Activated B cell treated with CpG ODN at 0.5 μM for 24 hours (primary cell): ENCODE measurements at places on chromosomes 7 and 10. TPM values are rescaled to one million over a fixed set of nuclear protein-coding genes. Genes with fewer than 3 reads are reported as not detected.

Gene ADCYAP1R1
- not detected in 2 replicates for total RNA-seq

Gene H2BK1
- total RNA-seq = 0.76 and 1.8 TPM in 2 replicates

- no peaks in the 10 kb centered on the region for H3K4me1 ChIP-seq
- no peaks in the 10 kb centered on the region for H3K36me3 ChIP-seq
- no peaks in the 10 kb centered on the region for H3K27me3 ChIP-seq
Observed at GRCh38 chr10:44249490-44249889, 135.4 kb downstream of the CXCL12 start.

DNA sequence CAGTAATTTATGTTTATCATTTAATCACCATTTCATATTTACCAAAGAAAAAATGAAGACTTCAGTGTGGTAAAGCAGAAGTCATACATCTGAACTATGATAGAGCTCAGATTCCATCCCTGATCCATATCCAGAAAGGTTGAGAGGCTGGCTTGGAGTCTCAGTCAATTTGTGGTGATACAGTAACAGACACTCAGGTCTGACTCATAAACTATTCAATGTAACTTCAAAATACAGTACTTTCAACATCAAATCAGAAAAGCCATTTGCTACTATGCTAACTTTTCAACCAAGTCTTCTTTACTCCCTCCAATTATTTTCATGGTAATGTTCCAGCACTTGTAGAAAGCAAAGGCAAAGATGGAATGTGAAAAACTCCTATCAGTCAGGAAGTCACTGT, 190.4 kb downstream of the HDAC9 start:
- no peaks in the 10 kb centered on the region for H3K27me3 ChIP-seq
- peaks cover 15% of the 10 kb centered on the region for H3K36me3 ChIP-seq
- H3K4me1 ChIP-seq = peaks cover under 1% of the 10 kb centered on the region
- no peak overlapping the region for H3K4me3 ChIP-seq
- H3K27ac ChIP-seq = no peak overlapping the region

Gene C10orf90
- total RNA-seq = not detected in 2 replicates

DNA sequence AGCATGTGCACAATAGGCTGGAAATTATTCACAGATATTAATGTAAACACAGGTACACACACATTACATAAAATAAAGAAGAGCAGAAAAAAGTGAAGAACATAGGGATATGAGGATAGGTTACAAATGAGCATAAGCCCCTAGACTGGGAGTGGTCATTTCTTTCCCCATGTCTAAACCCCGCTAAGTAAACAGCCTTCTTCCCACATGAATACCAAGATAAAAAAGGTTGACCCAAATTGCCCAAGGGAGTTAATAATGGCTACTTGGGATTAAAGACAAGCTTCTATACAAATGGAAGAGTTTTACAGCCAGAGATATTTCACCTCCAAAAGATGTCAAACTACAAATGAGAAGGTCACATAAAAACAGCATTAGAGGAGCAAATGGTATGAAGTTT, 527.1 kb upstream of the CELF2 start:
- no peak overlapping the region for H3K27ac ChIP-seq
- no peaks in the 10 kb centered on the region for H3K4me1 ChIP-seq
- no peaks in the 10 kb centered on the region for H3K36me3 ChIP-seq
- H3K4me3 ChIP-seq = no peak overlapping the region
- no peak for DNase-seq

Gene MLXIPL
- total RNA-seq = not detected in 2 replicates

DNA sequence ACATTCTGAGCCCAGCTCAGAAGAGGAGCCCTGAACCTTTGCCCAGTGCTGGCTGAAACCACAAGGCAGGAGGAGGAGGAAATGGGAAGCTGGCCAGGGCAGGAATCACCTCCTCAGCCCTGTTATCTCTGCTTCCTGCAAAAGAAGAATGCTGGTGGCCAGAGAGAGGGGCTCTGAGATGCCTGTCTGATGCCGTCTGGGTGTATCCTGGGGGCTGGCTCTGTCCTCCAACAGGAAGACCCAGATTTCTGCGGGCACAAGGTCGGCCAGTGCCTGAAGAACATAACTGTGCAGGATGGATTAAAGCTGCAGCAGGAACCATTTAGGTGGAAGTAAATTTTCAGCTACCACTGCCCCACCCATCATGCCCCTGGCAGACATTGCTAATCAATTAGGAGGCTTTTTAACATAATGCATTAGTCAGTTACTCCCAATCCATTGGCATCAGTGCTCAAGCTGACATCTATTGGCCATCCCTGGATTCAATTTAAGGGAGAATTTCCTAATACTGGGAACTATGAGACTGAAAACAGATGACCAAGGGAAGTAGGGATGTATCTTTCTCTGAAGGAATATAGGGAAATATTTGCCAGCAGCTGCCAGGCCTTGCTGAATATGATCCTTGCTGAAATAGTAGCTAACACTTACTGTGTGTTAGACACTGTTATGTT, 67.7 kb downstream of the COL13A1 start:
- peaks cover 4% of the 10 kb centered on the region for H3K27me3 ChIP-seq
- no peaks in the 10 kb centered on the region for H3K4me1 ChIP-seq
- H3K36me3 ChIP-seq = no peaks in the 10 kb centered on the region
- no peak overlapping the region for H3K27ac ChIP-seq
- DNase-seq = no peak
- no peak overlapping the region for H3K4me3 ChIP-seq

Gene FAM25G
- total RNA-seq = 1.2 TPM in 1 of 2 replicates, not detected in the other

- DNase-seq = no peak
- H3K4me3 ChIP-seq = no peak overlapping the region
- H3K27me3 ChIP-seq = no peaks in the 10 kb centered on the region
- H3K27ac ChIP-seq = no peak overlapping the region
- no peaks in the 10 kb centered on the region for H3K4me1 ChIP-seq
Observed at GRCh38 chr7:11193888-11194287, 220.2 kb downstream of the PHF14 start.

DNA sequence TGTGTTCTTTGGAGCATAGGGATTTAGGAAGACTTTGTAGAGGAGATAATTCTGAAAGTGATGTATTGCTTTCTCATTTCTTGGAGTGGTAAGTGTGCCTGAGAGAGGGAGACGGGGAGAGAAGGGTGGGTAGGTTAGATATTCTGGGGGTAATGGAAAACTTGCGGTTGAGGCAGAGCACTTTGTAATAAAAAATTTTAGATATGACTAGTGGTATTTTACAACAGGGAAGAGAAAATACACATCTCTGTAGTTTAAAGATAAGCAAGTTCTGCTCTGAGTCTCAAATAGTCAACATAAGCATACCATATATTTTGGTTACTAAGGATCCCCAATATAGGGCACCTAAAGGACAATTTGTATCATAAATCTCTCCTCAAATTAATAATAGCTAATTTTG, 6.6 kb downstream of the VPS50 start:
- DNase-seq = no peak
- H3K4me1 ChIP-seq = no peaks in the 10 kb centered on the region
- peaks cover 8% of the 10 kb centered on the region for H3K36me3 ChIP-seq
- H3K4me3 ChIP-seq = no peak overlapping the region
- H3K27me3 ChIP-seq = no peaks in the 10 kb centered on the region
- H3K27ac ChIP-seq = no peak overlapping the region

Gene CAV2
- not detected in 2 replicates for total RNA-seq

Gene OR2A5
- total RNA-seq = not detected in 2 replicates

Gene PARD3
- 0.11 and 0.12 TPM in 2 replicates for total RNA-seq

GRCh38 chr7:375321-375831, 85.4 kb downstream of the FOXL3 start:
- no peaks in the 10 kb centered on the region for H3K36me3 ChIP-seq
- H3K27me3 ChIP-seq = peaks cover 2% of the 10 kb centered on the region
- H3K4me1 ChIP-seq = peaks cover 15% of the 10 kb centered on the region
- no peak overlapping the region for H3K27ac ChIP-seq

Gene PLEKHS1
- 0.07 TPM in 1 of 2 replicates, not detected in the other for total RNA-seq

- peaks cover 51% of the 10 kb centered on the region for H3K4me1 ChIP-seq
- H3K36me3 ChIP-seq = no peaks in the 10 kb centered on the region
- H3K27me3 ChIP-seq = no peaks in the 10 kb centered on the region
Observed at GRCh38 chr10:119090026-119090795, 9.6 kb upstream of the EIF3A start.

- H3K4me3 ChIP-seq = no peak overlapping the region
- H3K36me3 ChIP-seq = no peaks in the 10 kb centered on the region
- H3K4me1 ChIP-seq = no peaks in the 10 kb centered on the region
- H3K27me3 ChIP-seq = no peaks in the 10 kb centered on the region
- H3K27ac ChIP-seq = no peak overlapping the region
Observed at GRCh38 chr10:124184208-124184830, 90.9 kb upstream of the CHST15 start.

DNA sequence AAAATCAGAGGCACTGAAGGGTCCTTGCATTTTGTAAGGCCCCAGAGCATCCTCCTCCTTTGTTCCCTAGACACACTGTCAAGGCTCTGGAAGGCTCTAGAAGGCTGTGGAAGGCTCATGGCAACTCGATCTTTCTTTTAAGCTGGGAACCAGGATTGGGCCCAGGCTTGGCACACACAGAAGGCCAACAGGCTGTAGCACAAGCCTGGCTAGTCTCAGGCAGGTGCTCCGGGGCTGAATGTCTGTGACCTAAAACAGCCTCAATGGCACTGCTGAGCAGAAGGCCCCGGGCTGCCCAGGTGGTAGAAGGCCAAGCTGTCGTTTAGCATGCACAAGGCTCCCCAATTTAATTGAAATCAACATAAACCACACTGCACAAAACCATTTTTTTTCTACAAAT, 55.7 kb downstream of the PRKAG2 start:
- peaks cover 24% of the 10 kb centered on the region for H3K4me1 ChIP-seq
- no peak overlapping the region for H3K27ac ChIP-seq
- peaks cover 2% of the 10 kb centered on the region for H3K36me3 ChIP-seq
- H3K27me3 ChIP-seq = no peaks in the 10 kb centered on the region
- no peak for DNase-seq
- no peak overlapping the region for H3K4me3 ChIP-seq

- H3K27me3 ChIP-seq = no peaks in the 10 kb centered on the region
- H3K27ac ChIP-seq = peak overlapping the region; percentile 88
- H3K4me1 ChIP-seq = peaks cover 93% of the 10 kb centered on the region
- peaks cover 6% of the 10 kb centered on the region for H3K36me3 ChIP-seq
- DNase-seq = peak; percentile 41
Observed at GRCh38 chr10:119315128-119316001, 108.0 kb downstream of the GRK5 start.

Gene FZD1
- 0.42 and 0.55 TPM in 2 replicates for total RNA-seq

DNA sequence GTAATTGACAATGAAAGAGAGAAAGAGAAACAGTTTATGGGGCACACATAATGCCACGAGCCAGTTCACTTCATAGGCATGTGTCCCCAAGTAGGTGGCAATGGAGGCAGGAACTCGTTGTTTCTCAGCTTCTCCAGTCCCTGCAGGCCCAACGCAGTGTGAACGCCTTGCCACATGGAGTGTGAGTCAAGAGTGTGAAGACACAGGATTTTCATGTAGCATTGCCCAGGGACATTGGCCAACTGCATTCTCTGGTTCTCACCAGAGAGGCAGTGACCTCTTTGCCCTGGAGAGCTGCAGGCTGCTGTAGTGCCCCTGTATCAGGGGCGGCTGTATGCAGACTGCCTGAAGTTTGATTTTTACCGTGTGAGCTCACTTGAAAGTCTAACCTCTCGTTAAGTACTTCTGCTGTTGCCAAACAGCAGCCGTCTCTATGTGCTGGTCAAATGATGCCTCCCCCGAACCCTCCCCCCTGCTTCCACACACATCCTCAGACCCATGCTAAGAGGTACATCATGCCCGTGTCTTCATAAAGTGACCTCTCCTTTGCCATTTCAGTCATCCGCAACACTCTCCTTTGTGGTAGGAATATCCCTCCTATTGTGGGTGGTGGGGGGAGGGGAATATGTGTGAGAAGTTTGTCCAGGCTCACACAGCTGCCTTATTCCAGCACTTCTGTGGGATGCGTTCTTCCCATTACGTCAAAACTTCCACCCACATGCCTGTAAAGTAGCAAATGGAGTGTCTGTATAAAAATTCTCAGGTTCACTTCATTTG, 12.7 kb downstream of the LRRC18 start:
- DNase-seq = no peak
- H3K27me3 ChIP-seq = no peaks in the 10 kb centered on the region
- peaks cover 78% of the 10 kb centered on the region for H3K36me3 ChIP-seq
- no peak overlapping the region for H3K27ac ChIP-seq
- H3K4me1 ChIP-seq = no peaks in the 10 kb centered on the region

Gene GSTO2
- total RNA-seq = 0.56 and 0.91 TPM in 2 replicates

Gene LRRC18
- not detected in 2 replicates for total RNA-seq

DNA sequence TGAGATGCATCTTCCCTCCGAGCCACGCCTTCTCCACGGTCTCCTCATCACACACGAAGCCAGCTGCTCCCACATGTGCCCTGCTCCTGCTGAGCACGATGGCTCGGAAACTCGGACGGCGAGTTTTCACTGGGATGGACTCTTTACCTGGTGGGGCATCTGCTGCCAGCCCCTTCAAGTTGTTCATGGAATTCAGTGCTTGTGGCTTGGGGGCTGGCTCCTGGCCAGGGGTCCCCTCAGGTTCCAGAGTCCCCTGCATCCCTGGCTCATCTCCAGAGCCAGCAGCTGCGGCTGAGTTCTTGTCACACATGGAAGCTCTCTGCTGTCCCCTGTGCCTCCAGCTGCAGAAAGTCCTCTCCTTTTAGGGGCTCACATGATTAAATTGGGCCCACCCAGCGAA, 654.0 kb downstream of the SDK1 start:
- peaks cover 2% of the 10 kb centered on the region for H3K27me3 ChIP-seq
- H3K27ac ChIP-seq = no peak overlapping the region
- H3K36me3 ChIP-seq = no peaks in the 10 kb centered on the region
- no peak overlapping the region for H3K4me3 ChIP-seq
- H3K4me1 ChIP-seq = peaks cover 39% of the 10 kb centered on the region
